Left hindlimb (tissue), 1 donor: ENCODE measurements at places on chromosomes 13 and 19.

DNA sequence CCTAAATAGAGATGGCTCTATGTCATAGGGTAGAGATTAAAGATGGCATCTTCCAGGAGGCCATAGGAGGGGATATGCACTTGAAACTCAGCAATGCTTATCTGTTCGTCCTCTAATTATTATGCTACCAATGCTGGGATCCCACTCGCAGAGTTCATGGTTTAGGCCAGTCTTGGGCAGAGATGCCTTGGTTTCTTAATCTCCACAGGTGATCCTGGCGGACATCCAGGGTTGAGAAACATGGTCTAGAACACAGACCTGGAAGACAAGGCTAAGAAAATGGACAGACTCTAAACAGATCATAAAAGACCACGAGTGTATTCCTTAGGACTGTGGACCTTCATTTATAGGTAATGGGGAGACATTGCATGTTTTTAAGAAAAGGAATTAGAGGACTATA is 70.0 kb upstream of the IRS2 start:
- no peak for DNase-seq

- DNase-seq: no peak
These were observed 354.9 kb downstream of the PCDH9 start for GRCh38 chr13:66875264-66875663.

- no peak for DNase-seq
These were observed 711 bp upstream of the FOSB start for GRCh38 chr19:45467115-45467455.

DNA sequence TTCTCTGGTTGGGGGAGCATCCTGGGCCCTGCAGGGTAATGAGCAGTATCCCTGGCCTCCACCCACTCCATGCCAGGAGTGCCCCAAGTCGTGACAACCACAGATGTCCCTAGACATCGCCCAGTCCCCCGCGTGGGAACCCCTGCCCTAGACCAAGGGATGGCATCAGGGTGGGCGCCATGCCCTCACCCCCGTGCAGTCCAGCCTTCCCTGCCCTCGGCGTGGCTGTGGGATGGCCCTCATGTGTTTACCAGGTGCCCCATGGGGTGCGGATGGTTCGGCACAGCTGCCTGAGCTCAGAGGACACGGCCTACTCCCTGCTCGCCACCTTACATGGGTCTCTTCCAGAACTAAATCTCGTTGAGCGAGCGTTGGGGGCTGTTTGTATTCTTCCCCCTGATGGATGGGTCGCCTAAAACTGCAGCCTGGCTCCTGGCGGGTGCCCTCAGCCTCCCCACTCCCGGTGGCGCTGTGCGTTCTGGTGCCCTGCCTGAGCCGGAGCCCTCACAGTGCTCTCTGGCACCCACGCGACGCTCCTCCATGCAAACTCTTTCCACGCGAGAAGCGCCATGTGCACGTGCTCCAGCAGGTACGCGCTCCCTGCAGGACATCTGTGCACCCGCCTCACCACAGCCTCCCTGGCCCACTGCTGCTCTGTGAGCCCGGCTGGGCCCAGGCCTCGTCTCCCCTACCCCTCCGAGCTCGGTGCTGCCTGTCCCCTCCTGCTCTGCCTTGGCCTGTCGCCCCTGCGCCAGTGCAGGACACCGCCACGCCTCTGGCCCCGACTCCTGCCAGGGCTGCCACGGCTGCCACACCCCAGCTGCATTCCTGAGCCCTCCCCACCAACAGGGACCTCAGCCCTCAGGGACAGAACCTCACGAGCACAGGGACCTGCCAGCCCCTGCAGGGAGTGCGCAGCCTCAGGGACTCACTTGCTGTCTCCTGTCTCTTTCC is 145.0 kb downstream of the KDM4B start:
- no peak for DNase-seq

- DNase-seq: no peak
These were observed 1444.1 kb downstream of the SLITRK5 start for GRCh38 chr13:89115307-89115706.

- no peak for DNase-seq
These were observed 31.6 kb downstream of the MTRF1 start for GRCh38 chr13:41231786-41232185.
